Islet precursor cell (in vitro differentiated cells): ENCODE measurements at places on chromosomes 11 and 22.

DNA sequence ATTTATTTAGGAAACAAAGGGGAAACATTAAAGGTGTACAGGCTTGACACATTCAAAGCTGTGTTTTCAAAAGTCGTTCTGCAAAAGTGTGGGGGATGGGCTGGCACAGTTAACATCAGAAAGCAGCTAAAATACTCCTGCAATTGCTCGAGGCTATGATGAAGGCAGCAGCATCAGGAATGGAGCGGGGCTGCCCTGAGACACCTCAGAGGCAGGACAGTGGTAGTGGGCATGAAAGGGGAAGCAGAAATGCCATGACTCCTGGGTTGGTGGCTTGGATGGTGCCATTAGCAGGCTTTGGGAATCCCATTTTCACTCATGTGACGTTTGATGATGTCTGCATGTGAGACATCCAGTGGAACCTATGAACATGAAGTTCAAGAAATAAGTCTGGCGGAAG, 646 bp downstream of the NCAPD3 start:
- DNase-seq = no peak

GRCh38 chr11:72263361-72263760, 19.4 kb upstream of the PHOX2A start:
- DNase-seq = no peak

DNA sequence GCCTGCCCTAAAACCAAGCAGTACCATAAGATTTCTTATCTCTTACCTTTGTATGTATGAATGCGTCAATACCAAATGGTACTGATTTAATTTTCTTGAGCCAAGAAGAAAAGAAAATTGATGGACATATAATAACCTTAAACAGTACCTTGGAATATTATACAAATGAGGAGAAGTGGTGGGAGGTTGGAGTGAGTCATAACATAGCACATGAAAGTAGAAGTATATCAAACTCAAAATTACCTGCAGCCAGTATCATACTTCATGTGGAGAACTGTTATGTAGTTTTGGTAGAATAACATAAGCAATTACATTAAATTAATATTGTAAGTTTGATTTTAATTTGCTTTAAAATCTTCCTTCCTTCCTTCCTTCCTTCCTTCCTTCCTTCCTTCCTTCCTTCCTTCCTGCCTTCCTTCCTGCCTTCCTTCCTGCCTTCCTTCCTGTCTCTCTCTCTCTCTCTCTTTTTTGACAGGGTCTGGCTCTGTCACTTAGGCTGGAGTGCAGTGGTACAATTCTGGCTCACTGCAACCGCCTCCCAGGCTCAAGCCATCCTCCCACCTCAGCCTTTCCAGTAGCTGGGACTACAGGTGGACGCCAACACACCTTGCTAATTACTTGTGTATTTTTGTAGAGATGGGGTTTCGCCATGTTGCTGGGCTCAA, 460.9 kb upstream of the CCDC90B start:
- no peak for DNase-seq

- no peak for DNase-seq
Measured at GRCh38 chr11:657691-658126, 20.6 kb downstream of the DRD4 start.

GRCh38 chr11:70364745-70365543, 33.4 kb upstream of the CTTN start:
- peak; percentile 21 for DNase-seq
